ENCODE measurements at places on chromosomes 3 and 15. TPM values are rescaled to one million over a fixed set of nuclear protein-coding genes. Genes with fewer than 3 reads are reported as not detected.

- no peak for DNase-seq
Measured at GRCh38 chr15:61138156-61138555, 90.9 kb downstream of the RORA start.

GRCh38 chr3:161351330-161351729, 20.0 kb downstream of the SPTSSB start:
- no peak for DNase-seq

DNA sequence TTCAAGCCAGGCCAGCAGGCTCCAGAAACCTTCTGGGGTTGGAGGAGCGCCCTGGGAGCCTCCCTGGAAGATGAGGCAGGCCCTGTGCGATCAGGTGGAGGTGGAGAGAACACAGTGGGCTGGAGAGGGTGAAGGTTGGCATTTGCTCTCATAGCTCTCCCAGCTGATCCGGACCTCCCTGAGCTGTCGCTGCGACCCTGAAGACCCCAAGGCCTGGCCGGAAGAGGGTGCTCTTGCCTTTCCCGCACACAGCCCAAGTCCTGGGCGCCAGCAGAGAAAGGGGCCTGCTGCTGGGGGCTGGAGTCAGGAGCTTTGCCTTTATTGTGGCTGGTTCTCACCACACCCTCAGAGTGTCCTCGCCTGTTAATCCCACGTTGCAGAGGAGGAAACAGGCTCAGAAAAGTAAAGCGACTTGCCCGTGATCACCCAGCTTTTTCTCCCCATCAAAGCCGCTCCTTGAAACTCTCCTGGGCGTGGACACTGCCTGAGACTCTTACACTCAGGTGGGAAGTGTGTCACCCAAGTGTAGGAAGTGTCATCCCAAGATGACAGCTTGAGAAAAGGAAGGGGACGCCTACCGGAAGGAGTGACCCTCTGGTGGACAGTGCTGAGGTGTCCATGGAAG, 8.6 kb upstream of the RPL29 start:
- DNase-seq, result peak; percentile 69

GRCh38 chr15:85756411-85757072, 38.2 kb downstream of the KLHL25 start:
- DNase-seq, result no peak

GRCh38 chr15:48922046-48922445, 41.7 kb downstream of the SHC4 start:
- no peak for DNase-seq

Gene MST1R
- 1.7 TPM for total RNA-seq

Gene CCR5
- total RNA-seq, result 1.4 TPM
